CD4-positive, alpha-beta T cell treated with Interleukin-4 for 1 hour (primary cell): ENCODE measurements at places on chromosomes 6 and 20.

DNA sequence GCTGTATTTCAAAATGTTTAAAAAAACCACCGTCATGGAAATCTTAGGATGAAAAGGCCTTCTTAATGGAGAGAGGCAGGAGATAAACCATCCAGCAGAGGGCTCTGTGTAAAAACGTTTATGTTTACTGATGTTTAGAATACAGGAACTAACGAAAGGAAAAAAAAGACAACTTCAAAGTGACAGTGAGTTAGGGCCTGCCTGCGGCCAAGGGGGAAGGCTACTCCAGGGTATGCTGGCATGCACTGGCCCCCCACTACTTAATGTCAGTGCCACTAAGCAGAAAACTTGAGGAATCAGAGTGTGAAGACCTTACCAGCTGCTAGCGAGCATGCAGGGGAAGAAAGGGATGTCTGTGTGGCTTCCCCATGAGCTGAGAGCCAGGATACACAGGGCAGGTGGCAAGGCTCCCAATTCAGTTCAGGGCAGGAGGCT is 47.7 kb downstream of the AKAP7 start:
- DNase-seq: peak; percentile 65

GRCh38 chr6:56765494-56765893 is 122.8 kb upstream of the DST start:
- DNase-seq: no peak

- no peak for DNase-seq
Measured at GRCh38 chr6:89944181-89944755, 50.0 kb downstream of the GJA10 start.

- DNase-seq: peak; percentile 2
Measured at GRCh38 chr6:154605178-154605881, 94.8 kb upstream of the CNKSR3 start.

DNA sequence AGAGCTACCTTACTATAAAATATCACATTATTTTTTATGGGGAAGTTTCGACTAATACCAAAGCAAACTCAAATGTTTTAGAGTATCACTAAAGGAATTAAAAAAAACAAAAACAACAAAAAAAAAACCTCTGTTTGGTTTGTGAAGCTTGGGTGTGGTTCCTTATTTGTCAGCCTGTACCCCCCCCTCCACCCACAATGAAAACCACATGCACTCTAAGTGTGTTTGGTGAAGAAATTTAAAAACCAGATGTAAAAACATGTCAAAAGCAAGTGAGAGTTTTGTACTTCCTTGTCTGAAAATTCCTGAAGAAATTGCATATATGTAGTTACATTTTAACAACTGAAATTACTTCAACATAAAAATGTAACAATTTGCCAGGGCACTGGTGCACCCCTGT is 3.1 kb downstream of the STK38 start:
- DNase-seq: peak; percentile 64

DNA sequence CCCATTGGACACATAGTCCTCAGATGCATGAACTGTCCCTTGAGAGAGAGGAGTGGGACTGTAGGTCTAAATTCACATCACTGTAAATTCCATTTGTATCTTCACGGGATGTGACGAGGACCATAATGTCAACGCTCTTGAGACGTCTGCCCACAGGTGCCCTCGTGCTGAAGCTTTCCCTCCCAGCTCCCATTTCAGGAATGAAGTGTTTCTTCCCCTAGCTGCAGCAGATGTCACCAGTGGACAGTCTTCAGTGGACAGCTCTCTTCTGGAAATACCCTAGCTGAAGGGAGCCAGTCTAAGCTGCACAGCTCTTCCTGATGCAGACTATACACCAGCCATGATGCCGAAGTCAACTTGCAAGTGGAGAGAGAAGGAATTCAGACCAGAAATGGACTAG is 217.4 kb upstream of the ECI2 start:
- DNase-seq: no peak

- no peak for DNase-seq
Measured at GRCh38 chr6:100475554-100476320, 11.0 kb upstream of the SIM1 start.

DNA sequence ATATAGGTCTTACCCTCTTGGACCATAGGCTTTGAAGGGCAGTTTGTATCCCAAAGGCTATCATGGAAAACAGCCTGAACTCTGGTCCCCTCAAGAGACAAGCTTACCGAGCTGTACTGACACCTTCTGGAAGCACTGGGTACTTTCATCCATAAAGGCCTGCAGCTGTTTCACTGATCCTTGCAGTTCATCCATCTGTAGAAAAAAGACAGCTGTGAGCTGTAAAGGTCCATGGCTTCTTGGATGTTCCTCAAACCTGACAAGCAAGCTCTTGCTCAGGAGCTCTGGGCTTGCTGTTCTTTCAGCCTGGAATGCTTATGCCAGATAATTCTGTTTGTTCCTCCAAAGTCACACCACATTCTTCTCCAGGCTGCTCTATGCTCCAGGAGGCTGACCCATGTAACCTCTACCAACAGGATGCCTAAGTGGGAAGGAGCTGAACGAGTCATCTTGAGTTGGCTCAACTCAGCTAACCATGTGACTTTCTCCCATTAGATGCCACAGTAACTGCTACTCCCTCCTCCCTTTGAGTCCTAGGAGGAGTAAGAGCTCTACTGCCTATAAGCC is 8.8 kb upstream of the NDRG3 start:
- DNase-seq: peak; percentile 66

- no peak for DNase-seq
Measured at GRCh38 chr20:11982289-11982954, 64.7 kb downstream of the BTBD3 start.

GRCh38 chr20:61699495-61700374 is 365.9 kb downstream of the TAF4 start:
- no peak for DNase-seq

GRCh38 chr20:33889312-33889711 is 78.2 kb downstream of the CHMP4B start:
- no peak for DNase-seq
